ENCODE measurements at places on chromosomes 6 and 20.

- DNase-seq, result no peak
Measured at GRCh38 chr6:55250400-55250799, 76.1 kb downstream of the HCRTR2 start.

- no peak for DNase-seq
Measured at GRCh38 chr6:111070105-111071005, 16.9 kb upstream of the SLC16A10 start.

GRCh38 chr6:96755096-96755495, 82.2 kb downstream of the GPR63 start:
- no peak for DNase-seq

DNA sequence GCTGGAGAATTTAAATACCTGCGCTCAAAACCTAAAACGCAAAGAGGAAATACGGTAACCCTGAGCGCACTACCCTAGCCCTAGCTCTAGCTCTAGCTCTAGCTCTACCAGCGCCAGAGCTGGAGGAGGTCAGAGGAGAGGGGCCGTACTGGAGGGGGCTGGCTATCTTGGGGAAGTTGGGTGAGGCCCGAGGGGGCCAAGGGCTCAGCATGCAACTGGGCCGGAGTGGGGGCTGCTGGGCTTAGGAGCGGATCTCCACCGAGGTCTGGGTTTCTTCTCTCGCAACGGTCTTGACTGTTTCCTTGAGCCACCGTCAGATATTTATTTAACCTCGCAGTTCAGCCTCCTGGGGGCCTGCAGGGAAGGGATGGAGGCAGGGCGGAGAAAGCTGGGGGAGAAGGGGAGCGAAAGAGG, 91.0 kb downstream of the NCR2 start:
- no peak for DNase-seq

DNA sequence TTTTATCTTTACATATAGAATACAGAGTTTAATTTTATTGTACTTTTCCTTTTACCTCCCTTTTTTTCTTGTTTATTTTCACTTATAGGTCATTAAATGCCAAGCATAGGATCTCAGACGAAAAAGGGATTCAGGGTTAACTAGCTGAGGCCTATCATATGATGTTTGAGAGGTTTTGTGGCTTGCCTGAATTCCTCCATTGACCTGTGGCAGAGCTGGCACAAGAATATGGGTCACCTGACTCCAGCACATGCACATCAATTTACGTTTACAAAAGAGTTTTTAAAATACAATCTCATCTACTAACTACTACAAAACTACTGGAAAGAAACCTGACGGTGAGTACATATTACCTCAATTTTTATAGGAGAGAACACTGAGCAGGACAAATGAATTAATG, 60.4 kb downstream of the SGK1 start:
- DNase-seq, result no peak

GRCh38 chr20:39865446-39865845, 823.6 kb downstream of the MAFB start:
- DNase-seq, result no peak

DNA sequence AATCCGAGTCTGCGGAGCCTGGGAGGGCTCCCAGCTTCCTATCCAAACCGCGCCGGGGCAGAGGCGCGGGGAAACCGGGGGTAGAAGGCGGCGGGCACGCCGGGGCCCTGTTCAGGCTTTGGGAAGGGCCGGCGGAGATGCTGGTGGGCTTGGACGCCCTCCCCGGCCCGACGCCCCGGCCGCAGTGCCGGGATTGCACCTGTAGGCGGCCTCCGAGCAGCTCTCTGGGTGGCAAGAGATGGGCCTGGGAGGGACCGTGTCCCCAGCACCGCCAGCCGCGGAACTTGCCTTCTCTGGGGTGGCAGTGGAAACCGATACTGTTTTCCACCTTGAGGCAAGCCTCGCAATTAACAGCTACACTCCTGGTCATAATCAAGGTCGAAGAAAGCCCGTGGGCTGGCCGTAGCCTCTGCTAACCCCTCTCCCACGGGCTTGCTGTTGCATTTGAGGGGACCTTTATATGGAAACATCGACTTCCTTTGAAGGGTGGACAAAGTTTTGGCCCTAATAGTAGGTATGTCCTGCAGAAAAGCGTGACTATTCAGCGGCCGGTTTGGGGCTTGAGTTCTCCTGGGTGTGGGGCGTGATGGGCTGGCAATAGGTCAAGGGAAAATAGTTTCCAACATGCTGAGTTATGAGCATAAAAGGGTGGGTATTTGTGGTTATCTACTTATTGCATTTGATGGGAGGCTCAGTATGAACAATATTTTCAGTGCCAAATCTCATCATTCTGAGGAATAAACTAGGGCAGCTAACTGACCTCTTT, 1.1 kb upstream of the JAG1 start:
- peak; percentile 85 for DNase-seq

DNA sequence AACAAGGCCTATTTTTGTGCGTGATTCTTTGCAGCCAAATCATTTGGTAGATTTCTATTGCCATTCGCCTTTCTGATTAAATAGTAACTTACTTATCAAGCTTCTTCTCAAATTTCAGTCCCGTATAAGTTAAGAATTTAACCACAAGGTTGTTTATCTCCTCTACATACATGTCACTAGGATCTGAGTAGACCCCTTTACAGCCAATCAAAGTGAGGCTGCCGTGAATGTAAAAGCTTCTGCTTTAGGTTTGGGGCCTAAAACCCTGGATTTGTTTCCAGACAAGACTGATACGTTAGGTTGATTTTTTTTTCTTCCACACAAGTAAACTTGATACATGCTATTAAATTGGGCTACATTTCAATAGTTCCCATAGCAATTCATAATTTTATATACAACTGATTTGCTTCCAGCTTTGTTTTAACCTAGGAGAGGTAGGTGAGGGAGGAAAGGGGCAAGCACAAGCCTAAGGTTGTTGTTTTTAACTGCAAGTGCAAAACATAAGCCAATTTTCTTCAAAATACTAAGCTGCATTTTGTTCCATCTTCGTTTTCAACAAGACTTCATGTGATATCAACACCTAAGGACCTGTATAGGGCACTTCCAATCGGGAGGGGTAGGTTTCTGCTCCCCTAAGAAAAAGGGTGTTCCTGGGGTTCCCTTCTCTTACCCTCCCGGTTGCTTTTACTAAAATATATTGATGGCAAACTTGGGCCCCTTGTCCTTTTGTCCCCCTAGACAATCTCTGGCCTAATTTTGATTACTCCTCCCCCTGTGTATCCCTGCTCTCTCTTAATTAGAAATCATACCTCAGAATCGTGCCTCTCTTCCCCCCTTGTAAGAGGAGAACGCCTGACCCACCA, 1.7 kb downstream of the RANBP9 start:
- no peak for DNase-seq

DNA sequence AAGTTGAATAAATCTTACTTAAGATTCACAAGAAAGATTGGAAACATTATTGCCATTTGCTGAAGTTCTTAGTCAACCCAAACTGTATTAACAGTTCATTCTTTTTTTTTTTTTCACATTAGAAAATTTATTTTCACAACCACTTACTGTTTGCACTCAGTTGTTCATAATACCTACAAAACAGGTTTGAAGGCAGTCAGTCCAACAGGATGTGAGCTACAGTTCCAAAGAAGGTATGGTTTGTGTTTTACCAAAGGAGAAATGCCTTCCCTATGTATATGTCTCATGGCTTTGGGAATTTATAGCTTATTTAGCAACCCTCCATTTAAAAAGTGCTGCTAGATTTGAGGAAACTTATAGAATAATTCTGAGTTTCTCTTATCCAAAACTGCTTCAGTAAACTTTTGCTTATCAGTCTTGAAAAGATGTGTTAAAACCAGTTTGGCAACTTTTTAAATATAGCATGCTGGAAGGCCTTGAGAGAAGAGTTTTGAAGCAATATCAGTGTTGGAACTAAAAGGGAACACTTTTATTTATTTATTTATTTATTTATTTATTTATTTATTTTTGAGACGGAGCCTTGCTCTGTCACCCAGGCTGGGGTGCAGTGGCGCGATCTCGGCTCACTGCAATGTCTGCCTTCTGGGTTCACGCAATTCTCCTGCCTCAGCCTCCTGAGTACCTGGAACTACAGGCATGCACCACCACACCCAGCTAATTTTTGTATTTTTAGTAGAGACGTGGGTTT, 46.8 kb upstream of the RREB1 start:
- no peak for DNase-seq

DNA sequence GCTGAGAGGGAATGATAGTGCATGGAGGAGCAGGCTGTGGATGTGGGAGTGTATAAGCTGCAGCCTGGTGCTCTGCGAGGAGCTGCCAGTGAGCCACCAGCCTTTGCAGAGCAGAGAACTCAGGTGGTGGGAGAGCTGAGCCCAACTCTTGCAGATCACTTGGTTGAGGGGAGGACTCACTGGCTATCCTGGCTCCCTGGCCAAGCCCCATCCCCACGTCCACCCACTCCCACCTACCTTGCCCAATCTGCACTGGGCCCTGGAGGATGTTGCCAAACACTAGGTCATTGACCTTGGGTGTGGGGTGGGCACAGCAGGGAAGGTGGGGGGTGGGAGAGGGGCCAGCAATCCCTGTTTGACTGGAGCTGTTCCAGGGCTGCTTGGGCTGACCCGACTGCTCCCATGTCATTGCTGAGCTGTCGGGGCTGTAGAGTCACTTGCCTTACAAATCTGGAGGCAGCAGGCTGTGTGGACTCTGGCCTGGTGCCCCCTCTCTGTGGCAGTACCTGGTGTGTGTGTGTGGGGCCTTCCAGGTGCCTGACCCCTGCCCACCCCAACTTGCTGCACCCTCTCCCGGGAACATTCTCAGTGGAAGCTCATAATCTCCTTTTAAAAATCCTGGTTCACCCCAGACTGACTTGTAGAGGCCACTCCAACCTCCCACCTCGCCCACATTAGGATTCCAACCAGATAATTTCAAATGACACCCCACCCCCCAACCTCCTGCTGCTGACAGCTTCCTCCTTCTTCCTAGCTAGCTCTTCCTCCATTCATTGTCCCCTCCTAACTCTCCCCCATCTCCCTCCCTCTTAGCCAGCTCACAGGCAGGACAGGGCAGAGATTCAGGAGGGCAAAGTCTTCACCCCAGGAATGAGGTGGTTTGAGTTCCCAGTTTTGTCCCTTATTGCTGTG, 162.3 kb downstream of the MRPL14 start:
- DNase-seq, result no peak

GRCh38 chr6:168105813-168106632, 27.0 kb upstream of the FRMD1 start:
- DNase-seq, result no peak

DNA sequence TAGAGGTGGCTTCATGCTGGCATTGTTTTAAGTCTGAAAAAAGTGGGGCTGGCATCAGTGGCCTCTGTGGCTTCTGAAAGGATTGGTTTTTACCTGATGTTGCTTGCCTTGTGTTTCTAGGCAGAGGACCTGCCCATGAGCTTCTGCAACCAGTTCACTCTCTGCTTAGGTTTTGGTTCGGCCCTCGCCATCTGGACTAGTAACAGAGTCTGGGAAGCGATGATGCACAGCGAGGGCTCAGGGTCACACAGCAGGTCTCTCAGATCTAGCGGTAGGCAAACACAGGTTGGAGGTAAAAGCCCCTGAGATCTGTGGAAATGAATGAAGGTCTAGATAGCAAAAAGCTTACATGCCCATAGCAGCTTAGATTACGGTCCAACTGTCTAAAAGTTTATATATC, 6.8 kb upstream of the RBL1 start:
- DNase-seq, result no peak
